ENCODE measurements at places on chromosomes 1 and 21. TPM values are rescaled to one million over a fixed set of nuclear protein-coding genes. Genes with fewer than 3 reads are reported as not detected.

GRCh38 chr1:204503122-204503912 lies 8.7 kb upstream of the PIK3C2B start:
- DNase-seq: peak; percentile 40

- peak; percentile 60 for DNase-seq
Measured at GRCh38 chr1:20551945-20552727, at the start of gene FAM43B. Gene FAM43B, plus strand, starts transcription at chr1:20552573. Its CDS starts 401 bp downstream, at chr1:20552974.

DNA sequence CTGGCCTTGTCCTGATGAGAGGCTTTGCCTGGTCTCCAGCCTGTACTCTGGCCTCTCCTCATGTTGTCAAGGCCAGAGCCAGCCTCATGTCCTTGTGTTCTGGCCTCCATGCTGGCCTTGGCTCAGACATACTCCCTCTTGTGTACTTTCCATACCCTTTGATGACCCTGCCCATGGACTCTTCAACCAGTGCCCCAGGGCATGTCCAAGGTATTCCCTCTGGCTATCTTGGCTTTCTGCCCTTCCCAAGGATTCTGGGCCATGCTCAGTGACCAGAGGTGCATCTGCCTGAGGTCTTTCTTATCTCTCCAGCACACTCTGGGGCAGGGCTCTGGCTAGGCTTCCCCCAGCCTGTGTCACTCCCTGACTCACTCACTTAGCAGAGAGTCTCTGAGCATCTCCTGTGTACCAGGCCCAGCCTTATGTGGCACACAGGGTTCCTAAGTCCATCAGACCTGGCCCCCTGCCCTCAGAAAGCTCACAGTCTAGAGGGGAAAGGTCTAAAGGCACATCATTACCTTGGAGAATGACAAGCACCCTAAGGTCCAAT lies 141.4 kb upstream of the GRIK3 start:
- no peak for DNase-seq

- no peak for DNase-seq
Measured at GRCh38 chr1:114715952-114716303, 643 bp downstream of the NRAS start.

- no peak for DNase-seq
Measured at GRCh38 chr1:89975540-89976125, 19.3 kb upstream of the ZNF326 start.

Gene RAB3B
- total RNA-seq: 2.4 TPM

DNA sequence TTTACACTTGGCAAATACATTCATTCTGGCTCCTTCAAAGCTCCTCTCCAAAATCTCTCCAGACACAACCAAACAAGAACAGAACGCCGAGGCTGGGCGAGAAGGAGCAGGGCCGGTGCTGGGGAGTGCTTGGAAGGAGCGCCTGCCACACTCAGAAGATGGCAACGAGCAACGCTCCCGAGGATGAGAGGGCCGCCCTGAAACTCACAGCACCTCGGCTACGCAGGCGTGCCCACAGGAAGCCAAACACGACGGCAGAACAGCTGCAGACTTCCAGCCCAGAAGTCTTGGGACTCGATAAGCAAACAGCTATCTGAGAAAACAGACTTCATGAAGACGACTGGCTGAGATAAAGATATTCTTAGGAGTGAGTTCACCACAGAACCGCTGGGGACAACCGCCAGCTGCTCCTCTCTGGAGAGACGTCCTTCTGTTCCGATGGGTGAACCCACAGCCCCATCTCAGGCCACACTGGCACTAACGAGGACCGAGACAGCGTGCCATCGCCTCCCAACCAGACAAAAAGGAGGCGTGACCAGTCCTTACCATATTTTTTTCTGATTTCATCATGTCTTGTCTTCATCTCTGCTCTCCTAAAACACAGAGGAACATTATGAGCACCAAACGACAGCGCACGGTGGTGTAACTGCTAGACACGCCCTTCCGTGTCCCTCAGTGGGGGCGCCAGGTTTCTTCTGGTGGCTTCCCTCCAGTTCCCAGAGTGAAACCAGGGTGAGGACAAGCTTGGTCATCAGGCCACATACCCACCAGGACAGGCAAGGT lies 18.6 kb downstream of the PTTG1IP start:
- DNase-seq: no peak

DNA sequence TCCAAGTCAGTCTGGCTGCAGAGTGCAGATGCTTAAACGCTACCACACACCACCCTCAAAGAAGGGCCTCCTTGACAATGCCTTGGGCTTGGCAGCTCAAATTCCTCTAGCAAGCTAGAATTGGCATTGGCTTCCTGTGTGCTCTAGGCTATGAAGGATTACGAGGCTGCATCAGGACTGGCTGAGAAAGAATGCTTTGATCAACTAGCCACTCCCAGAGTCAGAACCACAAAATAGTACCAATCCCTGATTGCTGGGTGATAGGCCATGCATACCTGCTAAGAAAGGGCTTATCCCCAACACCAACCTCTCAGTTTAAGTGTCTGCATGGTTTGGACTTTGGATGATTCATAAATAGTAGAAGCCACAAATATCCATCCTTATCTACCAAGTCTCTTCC lies 504.9 kb downstream of the OMA1 start:
- no peak for DNase-seq

DNA sequence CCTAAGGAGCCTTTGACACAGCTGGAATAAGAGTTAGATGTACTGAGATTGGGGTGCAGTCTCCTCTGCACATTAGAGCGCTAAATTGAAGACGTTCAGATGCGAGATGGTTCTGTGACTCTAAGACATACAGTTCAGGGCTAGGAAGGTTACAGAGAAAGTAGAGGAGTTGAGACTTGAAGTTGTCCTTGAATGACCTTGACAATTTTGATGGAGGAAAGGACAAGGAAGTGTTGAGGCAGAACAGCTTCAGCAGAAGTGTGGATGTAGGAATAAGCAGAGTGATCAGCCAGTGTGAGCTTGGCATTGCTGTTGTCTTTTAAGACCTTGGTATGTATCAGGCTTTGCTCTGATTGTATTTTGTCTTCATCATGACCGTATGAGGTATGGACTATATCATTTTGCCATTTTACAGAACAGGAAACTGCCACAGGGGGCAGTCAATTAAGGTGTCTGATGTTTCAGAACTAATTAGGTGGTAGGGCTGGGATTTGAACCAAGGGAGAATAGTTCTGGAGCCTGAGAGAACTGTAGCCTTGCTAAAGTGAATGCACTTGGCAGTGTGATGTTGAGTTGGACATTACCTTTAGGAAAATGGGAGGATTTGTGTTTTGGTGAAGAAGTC lies 9.2 kb downstream of the TTF2 start:
- DNase-seq: no peak

- DNase-seq: no peak
Measured at GRCh38 chr1:46244656-46245371, 2.7 kb upstream of the RAD54L start.
